ENCODE measurements at places on chromosomes 16 and 17.

DNA sequence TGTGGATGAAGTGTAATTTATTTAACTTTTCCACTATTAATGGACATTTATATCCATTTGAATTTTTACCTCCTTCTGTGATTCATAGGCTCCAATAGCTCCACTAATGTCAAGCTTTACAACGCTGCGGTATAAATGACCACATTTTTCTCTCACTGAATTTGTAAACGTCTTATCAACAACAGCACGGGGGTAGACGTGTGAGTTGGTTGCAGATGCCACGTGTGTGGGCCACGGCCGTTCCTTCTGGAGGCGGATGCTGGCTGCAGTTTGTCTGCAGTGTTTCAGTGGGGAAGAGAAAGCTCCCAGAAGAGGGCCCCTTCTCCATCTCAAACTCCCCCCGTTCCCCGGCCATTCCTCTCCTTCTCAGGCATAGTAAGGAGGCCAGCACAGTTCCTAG, 68.2 kb upstream of the XYLT1 start:
- no peak for DNase-seq

- DNase-seq: peak; percentile 33
Observed at GRCh38 chr17:67157732-67158639, 87.0 kb downstream of the HELZ start.

DNA sequence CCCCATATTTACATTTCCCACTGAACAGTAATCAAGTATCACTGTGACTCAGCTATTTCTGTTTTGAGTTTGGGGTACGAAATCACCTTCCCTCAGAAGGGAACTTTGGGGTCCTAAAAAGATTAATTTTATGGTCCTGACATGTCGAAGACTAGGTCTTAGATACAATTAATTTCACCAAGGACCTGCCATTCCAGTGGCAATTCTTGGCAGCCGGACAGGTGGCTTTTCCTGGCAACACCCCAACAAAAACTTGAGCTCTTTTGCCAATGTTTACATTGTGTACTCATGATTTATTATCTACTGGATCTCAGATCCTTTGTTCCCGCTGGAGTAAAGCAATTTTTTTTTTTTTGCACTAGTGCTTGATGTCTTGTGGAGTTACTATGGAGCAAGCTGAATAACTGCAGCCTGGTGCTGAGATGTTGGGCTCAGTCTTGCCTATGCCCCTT, 14.4 kb downstream of the SLFN5 start:
- no peak for DNase-seq

DNA sequence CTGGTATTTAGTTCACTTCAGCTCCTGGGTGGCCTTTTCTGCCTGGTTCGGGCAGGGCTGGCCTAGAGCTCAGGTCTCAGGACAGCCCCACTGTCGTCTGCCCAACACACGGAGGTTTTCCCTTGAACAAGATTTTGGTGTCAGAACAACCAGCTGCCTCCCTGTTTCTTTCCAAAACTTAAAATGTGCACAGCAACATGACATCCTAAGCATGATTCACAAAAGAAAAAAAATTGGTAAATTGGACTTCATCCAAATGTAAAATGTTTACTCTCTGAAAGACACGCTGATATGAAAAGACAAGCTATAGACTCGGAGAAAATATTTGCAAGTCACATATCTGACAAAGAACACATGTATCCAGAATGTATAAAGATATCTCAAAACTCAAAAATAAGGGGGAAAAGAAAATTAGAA, 197.8 kb upstream of the CHMP6 start:
- DNase-seq: no peak

- no peak for DNase-seq
Observed at GRCh38 chr17:45184144-45184543, 22.5 kb downstream of the HEXIM2 start.

- DNase-seq: no peak
Observed at GRCh38 chr16:19185510-19185851, 17.4 kb downstream of the SYT17 start.

GRCh38 chr17:7323731-7324437, 5.3 kb downstream of the NEURL4 start:
- peak; percentile 47 for DNase-seq

DNA sequence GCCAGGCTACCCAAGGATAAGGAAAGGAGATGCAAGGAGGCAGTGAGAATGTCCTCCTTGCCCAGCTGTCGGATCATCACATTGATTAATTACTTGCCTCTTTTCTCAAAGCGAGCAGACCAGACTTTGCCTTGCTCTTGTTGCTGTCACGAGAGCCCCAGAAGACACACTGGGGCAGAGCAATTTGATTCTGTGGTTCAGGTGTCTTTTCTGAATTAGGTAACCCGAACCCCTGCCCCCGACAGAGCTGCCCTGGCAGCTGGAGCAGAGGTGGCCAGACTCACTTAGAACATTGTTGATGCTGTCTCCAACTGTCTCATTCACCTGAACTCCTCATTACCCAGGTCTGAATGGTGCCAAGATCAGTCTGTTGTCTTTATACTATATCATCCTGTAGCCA, 34.3 kb downstream of the VAT1L start:
- no peak for DNase-seq

- no peak for DNase-seq
Observed at GRCh38 chr16:89123831-89124100, 30.1 kb downstream of the ACSF3 start.

- DNase-seq: no peak
Observed at GRCh38 chr17:72931635-72932034, 160.9 kb downstream of the SLC39A11 start.

GRCh38 chr16:73448970-73449369, 401.0 kb upstream of the ZFHX3 start:
- no peak for DNase-seq

GRCh38 chr17:81733507-81734404, 21.7 kb downstream of the SLC25A10 start:
- DNase-seq: no peak

GRCh38 chr16:24541233-24541933, 2.0 kb downstream of the RBBP6 start:
- DNase-seq: no peak

GRCh38 chr17:49388692-49389513, 25.8 kb downstream of the PHB1 start:
- DNase-seq: no peak

DNA sequence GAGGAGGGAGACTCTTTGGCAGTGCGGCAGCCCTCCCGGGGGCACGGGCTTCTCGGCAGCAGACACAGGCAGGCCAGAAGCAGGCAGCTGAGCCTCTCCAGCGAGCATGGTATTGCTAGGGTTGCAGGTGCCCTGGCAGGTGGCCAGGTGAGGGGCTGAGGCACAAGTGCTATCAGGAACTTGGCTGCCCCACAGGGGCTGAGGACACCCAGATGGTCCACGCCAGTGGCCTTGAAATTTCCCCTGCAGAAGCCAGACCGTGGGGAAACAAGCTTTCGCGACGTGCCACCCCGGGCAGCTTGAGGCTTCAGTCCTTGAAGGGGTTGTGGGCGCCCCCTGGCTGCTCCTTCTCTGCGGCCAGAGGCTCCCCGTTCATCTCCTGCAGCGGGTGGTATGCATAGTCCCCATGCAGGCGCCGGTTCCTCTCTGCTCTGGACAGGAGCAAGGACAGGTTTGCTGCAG, 8.5 kb downstream of the NAGPA start:
- no peak for DNase-seq

GRCh38 chr16:68627951-68628425, 17.1 kb upstream of the CDH3 start:
- no peak for DNase-seq

Data from hematopoietic multipotent progenitor cell (in vitro differentiated cells).